ENCODE measurements at places on chromosomes 13 and 19.
A peak's percentile ranks its signal among the peaks of the same experiment; 100 is the strongest.

- no peak for DNase-seq
These were observed 697.3 kb downstream of the PCDH9 start for GRCh38 chr13:66532845-66533244.

DNA sequence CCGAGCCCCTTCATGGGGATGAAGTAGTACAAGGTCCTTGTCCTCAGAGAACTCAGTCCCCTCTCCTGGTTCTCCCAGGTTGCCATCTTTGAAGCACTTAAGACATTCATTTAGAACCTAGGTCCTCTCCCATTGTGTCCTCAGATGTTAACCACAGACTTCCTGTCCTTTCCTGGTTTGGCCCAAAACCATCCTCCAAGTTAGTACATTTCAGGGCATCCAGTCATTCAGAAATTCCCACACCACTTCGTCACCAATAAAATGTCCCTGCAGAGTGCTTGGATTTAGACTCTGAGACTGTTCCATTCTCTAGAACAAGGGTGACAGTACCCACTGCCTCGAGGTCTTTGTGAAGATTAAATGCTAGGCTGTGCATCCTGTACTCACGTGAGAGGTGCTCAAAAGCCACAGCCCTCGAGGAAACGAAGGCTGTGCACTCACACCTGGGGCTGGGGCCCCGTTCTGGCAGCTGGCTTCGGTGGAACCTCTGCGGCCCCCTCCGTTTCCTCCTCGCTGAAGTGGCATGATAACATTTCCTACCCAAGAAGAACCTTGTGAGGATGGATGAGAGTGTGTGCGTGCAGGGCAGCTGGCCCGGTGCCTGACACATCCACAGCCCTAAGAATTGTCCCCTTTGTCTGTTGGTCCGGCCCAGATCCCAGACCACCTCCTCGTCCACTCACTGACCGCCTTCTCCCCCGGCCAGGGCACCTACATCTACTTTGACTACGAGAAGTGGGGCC is 4.7 kb downstream of the LENG1 start:
- no peak for DNase-seq

DNA sequence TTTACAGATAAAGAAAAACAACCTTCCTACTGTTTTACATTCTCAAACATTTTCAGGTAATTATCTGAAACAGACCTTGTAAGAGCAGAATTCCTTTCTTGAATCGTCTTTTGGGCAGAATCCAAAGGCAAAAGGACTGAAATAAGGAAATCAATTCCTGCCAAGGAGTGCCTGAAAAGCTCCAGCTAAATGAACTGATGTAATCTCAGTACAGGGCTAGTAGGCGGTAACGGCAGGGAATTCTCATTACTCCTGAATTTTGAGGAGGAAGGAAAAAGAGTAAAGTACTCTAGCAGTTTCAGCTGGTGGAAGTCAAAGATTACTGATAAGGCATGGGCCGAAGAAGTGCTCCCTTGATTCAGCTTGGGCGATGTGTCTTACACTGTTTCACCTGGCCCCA is 168.4 kb downstream of the PCDH9 start:
- DNase-seq = no peak

DNA sequence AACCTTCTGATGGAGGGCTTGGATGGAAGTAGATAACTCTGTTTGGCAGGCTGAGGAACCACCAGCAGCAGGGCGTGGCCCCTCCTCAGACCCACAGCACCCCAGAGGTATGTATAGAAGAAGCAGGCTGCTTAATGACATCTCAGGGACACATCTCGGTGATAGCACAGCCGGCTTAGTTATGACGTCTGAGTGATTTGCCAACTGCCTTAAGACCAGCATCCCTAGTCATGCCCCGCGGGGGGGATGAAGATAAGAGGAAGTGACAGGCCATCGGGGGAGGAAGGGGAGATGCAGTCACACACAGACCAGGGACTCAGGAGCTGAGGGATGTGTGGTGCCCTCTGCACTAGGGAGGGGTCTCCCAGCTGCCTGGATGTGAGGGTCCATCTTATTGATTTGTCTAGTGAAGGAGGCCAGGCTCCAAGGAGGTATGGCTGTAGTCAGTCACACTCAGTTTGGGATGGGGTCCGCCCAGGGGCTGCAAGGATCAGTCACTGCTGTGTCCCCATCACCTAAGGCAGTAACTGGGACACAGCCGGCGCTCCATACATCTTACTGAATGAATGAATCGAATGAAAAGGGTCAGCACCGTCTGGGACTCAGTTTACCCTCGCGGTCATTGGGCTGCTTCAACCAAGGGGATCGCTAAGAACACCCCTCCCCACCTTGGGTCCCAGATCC is 19.2 kb upstream of the ERCC1 start:
- DNase-seq = peak; percentile 73
